ENCODE measurements at places on chromosomes 1 and 21. TPM values are rescaled to one million over a fixed set of nuclear protein-coding genes. Genes with fewer than 3 reads are reported as not detected.

The KRTAP11-1 gene
- total RNA-seq: not detected

The RAB29 gene
- total RNA-seq: 43.3 TPM

The FBXO28 gene
- 35.5 TPM for total RNA-seq

The KCNC4 gene
- total RNA-seq: 1.4 TPM

The ZBTB8A gene
- total RNA-seq: 10.6 TPM

The BTBD8 gene
- 5.8 TPM for total RNA-seq

The SEMA6C gene
- total RNA-seq: 1.5 TPM

The GSTM1 gene
- total RNA-seq: not detected

The FAM177B gene
- not detected for total RNA-seq

The CNTN2 gene
- total RNA-seq: under 0.01 TPM

The KLF17 gene
- 0.36 TPM for total RNA-seq

The HTR1D gene
- not detected for total RNA-seq

The TNFSF4 gene
- 1.1 TPM for total RNA-seq

The SERTAD4 gene
- total RNA-seq: 2.9 TPM

The SPATA17 gene
- total RNA-seq: 1.5 TPM

The SPATA1 gene
- 1.8 TPM for total RNA-seq

The RASSF5 gene
- total RNA-seq: 0.59 TPM

The IL24 gene
- not detected for total RNA-seq

The AMY1B gene
- total RNA-seq: not detected

The PMVK gene
- total RNA-seq: 6.5 TPM

The C8A gene
- total RNA-seq: not detected

Data from osteoblast (primary cell).